ENCODE measurements at places on chromosomes 6 and 20.

DNA sequence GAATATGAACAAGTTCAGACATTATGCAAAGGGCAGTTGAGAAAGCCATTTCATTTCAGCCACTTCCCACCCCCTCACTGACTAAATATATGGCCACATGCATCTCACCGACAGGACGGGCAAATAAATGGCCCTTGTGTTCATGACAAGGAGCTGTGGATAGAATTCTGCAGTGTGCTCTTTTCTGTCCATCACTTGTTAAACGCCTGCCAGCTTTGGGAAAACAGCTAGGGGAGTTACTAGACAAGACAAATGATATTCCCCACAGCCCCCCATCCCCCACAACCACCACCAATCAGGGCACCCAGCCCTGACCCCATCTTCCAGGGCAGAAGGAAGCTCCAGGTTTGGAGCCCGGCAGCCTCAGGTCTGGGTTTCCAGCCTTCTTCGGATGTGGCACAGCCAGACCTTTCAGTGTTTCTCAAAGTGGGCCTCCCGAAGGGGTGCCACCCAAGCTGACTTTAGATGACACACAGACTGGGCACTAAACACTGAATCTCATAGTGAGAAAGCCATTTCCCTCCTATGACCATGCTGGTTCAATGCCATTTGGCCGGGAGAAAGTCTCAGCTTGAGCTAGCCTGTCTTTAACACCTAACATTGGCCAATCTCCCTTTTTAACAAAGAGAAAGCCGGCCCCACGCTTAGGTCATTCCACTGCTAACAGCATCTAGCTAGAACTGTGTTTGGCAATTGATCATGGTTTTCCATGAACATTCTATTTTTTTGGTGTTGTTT is 4.0 kb upstream of the RIPOR3 start:
- no peak for DNase-seq

DNA sequence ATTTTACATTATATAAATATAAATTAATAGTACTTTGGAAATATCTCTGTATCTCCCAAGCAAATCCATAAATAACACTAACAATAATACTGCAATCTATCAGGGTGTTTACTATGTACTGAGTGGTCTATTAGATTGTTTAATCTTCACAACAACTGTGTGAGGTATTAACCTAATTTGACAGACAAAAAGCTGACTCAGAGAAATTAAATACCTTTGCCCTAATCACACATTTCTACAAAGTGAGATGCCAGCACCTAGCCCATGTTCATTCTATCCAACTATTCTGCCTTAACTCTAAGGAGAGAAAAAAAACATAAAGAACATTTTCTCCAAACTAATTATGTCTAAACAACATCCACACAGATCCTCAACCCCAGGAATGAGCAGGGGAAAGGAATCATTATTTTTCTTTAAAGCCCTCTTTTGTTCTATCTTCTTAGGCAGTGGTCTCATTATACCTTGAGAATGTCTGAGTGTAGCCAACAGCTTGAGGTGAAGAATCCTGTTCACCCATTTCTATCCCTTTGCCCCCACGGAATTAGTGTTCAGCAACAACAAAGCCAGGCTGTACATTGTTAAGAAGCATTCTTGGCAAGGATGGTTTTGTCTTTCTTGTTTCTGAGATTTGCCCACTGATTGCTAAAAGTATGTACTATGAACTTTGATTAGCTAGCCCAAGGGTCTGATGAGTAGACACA is 42.7 kb downstream of the PRL start:
- DNase-seq, result no peak

- DNase-seq, result no peak
Observed at GRCh38 chr6:85866758-85867401, 224.2 kb upstream of the SYNCRIP start.

DNA sequence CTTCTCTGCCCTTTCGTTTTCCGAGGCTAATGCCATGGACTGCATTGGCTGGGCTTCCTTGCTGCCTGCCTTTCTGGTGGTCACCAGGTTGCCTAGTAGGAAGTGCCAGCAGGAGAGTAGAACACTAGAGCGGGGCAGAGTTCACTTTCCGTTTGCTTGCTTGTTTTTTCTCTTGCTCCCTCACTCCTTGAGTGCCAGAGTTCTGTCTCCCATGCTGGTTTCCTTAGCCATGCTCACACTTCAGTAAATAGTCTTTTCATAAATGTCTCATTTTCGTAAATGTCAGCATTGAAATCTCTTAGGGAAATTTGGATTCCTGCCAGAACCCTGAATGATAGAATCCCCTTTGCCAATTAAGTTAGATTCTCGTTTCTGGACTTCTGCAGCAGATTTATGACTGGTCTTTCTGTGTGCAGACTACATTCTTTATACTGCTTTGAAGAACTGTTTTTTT is 63.9 kb downstream of the FAM83B start:
- DNase-seq, result no peak

GRCh38 chr6:65052626-65053025 is 654.4 kb downstream of the EYS start:
- DNase-seq, result no peak

Data from sciatic nerve (tissue), 2 donors.